Vagina (tissue), 2 donors: ENCODE measurements at places on chromosomes 2 and 18.

GRCh38 chr2:241843321-241844065, 15.2 kb downstream of the PDCD1 start:
- no peak for DNase-seq

DNA sequence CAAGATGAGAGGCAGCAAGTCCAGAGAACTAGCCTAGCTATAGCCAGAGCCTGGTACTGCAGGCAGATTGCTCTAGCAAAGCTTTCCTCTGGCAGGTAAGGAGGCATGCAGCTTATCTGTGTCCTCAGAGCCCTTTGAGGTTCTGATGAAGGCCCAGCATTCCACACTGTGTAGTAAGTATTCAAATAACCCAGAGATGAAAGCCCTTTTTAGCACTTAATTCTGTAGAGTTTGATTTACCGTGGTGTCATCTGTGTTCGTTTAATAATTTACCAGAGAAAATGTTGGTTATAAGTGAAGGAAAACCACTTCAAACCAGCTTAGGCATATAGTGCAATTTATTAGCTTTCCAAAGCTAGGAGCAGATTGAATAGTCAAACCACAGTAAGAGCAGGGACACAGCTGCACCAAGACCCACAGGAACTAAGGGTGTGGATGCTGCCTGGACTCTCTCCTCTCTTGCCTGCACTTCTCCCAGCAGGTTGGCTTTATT, 226.6 kb downstream of the BABAM2 start:
- DNase-seq = no peak

GRCh38 chr2:23435250-23436035, 50.5 kb downstream of the KLHL29 start:
- no peak for DNase-seq

DNA sequence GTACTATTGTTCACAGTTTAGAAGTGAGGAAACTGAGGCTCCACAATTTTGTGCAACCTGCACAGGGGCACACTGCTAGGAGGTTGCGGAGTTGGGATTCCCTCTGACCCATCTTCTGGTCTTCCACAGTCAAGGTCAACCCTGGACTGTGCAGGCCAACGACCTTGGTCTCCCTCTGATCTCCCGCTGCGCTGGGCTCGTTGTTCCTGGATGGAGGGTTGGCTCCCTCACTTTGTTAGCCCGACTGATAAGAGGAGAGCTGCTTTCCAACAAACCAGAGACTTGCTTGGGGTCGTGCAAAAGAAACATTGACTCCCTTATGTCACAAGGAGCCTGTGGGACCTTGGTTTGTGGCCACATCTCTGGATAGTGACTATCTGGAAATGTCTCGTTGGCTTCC, 187.6 kb downstream of the MYCN start:
- peak; percentile 29 for DNase-seq

DNA sequence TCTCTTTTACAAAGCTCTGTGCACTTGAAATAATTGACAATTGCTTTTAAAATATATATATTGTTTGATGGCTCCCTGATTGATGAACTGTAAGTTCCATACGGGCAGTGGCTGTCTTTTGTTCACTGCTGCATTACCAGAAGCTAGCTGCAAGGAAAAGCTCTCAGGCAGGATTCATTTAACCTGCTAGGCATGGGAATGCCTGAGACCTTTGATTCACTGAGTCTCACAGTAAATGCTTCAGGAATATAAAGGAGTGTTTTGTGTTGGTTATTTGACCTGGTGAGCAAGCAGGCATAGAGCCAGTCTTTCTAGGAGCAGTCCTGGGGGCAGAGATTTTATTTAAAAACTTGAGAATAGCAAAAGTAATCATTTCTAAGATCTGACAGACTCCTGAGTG, 193.2 kb upstream of the ITGA4 start:
- no peak for DNase-seq

DNA sequence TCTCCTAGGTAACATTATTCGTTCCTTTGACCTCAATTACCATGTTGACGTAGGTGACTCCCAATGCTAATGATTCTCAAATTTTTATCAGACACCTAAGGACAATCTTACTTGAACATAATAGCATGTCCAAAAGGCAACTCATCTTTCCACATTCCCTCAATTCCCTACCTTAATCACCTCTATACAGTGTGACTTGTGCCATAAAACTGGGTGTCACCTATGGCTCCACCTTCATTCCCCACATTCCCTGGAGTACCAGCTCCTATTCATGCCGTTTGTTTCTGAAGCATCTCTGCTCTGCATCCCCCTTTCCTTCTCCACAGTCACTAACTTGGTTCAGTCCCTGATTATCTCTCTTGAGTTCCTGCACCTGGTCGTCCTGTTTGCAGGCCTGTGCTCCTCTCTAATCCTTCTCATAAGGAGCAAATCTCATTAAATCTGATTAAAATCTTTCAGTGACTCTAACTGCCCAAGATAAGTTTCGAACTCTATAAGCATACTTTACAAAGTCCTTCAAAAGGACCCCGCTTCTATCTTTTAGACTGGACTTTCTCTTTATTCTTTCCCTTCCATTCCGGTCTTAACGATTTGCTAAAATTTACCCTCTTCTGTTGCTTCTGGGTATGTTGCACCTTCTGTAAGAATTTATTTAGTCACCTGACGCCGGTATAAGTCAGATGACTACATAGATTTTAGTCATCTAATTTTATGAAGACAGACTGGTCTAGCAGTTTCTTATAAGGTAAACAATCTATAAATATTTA, 128.7 kb downstream of the OSBPL1A start:
- DNase-seq = no peak

- DNase-seq = no peak
These were observed 102.7 kb downstream of the SLC25A12 start for GRCh38 chr2:171791361-171791760.

DNA sequence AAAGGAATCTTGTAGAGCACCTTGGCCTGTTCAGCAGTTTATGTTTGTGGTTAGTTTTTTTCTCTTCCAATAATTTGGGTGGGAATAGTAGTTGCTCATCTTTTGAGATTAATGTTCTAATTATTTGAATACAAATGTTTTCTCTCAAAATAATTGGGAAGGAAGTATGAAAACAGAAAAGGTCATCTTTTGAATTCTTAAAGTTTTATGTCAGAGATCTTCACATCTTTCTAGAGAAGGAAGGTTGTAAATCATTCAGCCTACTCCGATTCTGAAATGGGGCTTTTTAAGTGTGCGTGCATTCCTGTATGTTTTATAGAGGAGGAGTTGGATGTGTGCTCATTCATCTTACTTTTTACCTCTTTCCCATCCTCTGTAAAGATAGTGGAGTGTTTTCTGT, 29.0 kb downstream of the GRHL1 start:
- no peak for DNase-seq

DNA sequence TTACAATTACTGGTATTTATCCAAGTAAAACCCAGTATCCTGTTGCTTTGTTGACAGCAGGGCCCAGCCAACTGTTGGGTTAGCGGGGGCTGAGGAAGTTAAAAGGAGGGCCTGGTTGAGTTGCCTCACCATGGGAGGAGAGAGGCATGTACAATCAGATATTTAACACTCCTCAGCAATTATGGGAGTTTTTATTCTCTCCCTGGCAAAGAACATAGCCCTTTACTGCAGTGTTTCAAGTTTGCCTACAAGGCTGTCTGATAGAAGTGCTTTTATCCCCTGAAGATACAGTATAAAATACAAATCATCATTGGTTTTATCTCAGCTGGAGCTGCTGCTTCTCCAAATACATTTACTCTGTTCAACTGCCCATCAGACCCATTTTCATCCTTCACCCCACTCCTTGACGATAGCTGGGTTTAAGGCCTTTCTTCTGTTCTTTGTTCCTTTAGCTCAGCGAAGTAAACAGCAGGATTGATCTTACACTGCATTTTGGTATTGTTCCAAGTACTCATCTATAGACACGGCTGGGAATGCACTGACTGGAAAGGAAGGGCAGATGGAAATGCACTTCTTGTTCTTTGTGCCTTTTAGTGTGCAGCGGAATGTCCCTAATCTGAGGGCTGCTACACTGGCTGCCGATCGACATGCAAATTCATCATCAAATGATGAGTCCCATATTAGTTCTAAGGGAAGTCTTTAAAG, 402.5 kb upstream of the SPRED2 start:
- DNase-seq = no peak

DNA sequence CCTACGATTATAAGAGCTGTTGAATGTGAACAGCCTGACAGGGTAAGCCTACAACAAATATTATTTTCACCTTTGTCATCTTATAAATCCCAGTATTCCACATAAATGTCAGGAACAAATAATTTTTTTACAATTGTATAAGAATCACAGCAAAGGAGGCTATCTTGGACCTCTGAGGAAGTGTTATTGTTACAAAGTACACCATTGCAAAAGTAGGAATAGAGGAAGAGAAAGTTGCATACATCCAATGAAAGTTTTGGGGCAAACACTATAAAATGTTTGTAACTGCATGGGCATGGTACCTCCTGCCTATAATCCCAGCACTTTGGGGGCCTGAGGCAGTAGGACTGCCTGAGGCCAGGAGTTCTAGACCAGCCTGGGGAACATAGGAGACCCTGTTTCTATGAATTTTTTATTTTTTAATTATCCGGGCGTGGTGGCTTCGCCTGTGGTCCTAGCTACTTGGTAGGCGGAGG, 715 bp upstream of the MEMO1 start:
- no peak for DNase-seq

- DNase-seq = no peak
These were observed 918 bp downstream of the EIF5B start for GRCh38 chr2:99338029-99338585.

- no peak for DNase-seq
These were observed 166.9 kb downstream of the MSH2 start for GRCh38 chr2:47569658-47570475.

DNA sequence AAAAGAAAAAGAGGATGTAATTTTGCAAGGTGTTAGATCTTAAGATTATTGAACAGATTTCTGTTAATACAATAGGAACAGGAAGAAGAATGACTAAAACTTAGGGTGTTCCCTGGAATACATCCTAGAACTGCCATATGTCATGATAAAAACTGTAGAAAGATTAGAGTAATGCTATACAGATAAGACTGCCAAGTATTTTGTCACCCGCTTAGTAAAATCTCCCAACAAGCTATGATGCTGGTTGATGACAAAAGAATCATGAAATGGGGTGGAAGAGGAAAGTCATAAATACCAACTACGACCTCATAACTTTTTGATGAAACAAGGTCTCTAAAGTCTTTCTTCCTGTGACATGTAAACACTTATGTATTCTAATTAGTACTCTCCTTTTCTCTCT, 163.6 kb upstream of the COL3A1 start:
- DNase-seq = no peak

DNA sequence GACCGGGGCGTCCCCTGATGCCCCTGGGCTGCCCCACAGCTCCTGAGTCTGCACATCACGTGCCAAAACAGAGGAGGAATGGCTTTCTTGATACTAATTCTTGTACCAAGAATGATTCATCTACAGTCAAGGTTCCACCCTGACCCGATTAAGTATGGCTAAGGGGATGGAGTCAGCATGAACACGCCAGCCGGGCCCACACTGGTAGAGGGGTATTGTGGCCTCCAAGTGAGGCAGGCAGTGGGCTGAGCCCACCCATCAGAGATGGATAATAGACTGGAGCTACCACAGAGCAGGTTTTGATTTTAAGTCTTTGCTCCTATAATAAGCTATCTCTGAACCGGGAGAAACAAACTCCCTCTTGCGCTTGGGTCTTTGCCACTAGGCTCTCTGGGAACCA, 17.9 kb upstream of the GNAL start:
- DNase-seq = peak; percentile 88

- DNase-seq = no peak
These were observed 23.2 kb upstream of the CNTNAP5 start for GRCh38 chr2:124001696-124002430.

GRCh38 chr2:105325389-105325963, 4.1 kb downstream of the TGFBRAP1 start:
- no peak for DNase-seq

GRCh38 chr2:42094114-42094513, 46.3 kb downstream of the PKDCC start:
- DNase-seq = no peak

- DNase-seq = no peak
These were observed 1184.9 kb upstream of the CDH2 start for GRCh38 chr18:29361843-29362242.

- no peak for DNase-seq
These were observed 104.7 kb downstream of the HNRNPLL start for GRCh38 chr2:38498045-38498481.

DNA sequence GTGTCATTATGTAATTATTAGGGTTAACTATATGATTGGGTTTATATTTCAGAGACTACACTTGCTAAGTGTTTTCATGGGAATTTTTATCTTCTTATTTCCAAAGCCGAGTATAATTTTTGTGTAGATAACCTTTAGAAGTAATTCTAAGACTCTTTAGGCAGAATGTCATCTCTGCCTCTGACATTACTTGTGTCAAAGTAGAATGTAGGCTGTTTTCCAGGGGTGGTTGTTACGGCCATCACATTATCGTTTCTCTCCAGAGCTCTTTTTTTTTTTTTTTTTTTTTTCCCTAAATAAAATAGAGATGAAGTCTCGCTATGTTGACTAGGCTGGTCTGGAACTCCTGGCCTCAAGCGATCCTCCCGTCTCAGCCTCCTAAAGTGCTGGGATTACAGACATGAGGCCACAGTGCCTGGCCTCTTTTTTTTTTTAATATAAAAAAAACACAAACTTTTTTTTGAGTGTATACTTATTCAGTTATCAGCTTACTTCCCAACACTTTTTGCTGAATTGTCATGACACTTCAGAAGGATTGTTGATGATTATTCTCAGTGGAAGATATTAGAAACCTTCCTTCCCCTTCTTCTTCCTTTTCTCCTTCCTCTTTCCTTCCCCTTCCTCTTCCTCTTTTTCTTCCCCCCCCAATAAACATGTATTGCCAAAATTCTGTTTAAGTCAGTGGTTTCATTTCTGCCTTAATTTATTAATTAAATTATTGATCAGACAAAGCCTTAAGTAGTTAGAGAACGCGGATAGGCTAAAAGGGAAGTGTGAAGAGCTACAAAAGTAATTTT, 2.3 kb downstream of the PIKFYVE start:
- no peak for DNase-seq

GRCh38 chr2:84041506-84041905, 417.6 kb downstream of the SUCLG1 start:
- no peak for DNase-seq

- DNase-seq = no peak
These were observed 1.4 kb upstream of the ANXA4 start for GRCh38 chr2:69740502-69740951.

GRCh38 chr18:71678144-71678543, 866.0 kb downstream of the CBLN2 start:
- no peak for DNase-seq

GRCh38 chr2:61263830-61264229, 101.8 kb downstream of the C2orf74 start:
- DNase-seq = no peak
